ENCODE measurements at places on chromosomes 12 and 14.
A peak's percentile ranks its signal among the peaks of the same experiment; 100 is the strongest.

- no peak for DNase-seq
Observed at GRCh38 chr12:80032946-80033345, 66.4 kb upstream of the OTOGL start.

DNA sequence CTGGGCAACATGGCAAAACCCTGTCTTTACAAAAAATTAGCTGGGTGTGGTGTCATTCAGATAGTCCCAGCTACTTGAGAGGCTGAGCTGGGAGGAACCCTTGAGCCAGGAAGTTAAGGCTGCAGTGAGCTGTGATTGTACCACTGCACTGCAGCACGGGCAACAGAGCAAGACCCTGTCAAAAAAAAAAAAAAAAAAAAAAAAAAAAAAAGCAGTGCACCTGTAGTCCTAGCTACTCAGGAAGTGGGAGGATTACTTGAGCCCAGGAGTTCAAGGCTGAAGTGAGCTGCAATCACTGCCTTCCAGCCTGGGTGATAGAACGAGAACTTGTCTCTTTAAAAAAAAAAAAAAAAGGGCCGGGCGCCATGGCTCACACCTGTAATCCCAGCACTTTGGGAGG is 5.6 kb downstream of the REM2 start:
- peak; percentile 34 for DNase-seq

GRCh38 chr12:108622421-108622820 is 11.3 kb downstream of the SELPLG start:
- DNase-seq, result peak; percentile 57

- no peak for DNase-seq
Observed at GRCh38 chr14:52792097-52792415, 649 bp upstream of the GNPNAT1 start.

- no peak for DNase-seq
Observed at GRCh38 chr14:32823706-32824105, 115.0 kb upstream of the NPAS3 start.

GRCh38 chr14:64968167-64968566 is 4.0 kb downstream of the RAB15 start:
- no peak for DNase-seq
